Cardiac septum (tissue), 1 donor: ENCODE measurements at places on chromosomes 7 and 10. TPM values are rescaled to one million over a fixed set of nuclear protein-coding genes. Genes with fewer than 3 reads are reported as not detected.

Gene SP4
- total RNA-seq, result 6.1 TPM

Gene OPN1SW
- total RNA-seq, result not detected

Gene STEAP1B
- 0.92 TPM for total RNA-seq

Gene CTNNA3
- total RNA-seq, result 198 TPM

Gene FFAR4
- 0.08 TPM for total RNA-seq

Gene SH2B2
- total RNA-seq, result 3.1 TPM

DNA sequence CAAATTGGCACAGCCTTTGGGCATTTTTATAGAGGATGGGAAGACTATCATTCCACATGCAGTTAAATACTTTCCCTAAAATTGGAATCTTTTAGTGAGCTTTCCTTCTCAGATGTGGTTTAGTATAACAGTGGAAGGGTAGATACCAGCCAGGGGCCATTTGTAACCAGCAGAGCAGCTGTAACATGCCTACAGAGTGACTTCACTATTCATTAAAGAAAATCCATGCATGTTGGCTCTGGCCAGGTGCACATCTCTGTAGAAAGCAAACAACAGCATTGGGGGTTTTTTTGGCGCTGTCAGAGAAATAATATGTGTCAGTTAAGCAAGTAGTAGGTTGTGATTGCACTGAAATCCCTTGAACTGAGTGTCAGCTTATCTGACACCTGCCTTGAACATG lies 115.6 kb downstream of the LHFPL3 start:
- DNase-seq, result no peak

GRCh38 chr7:2018569-2019460 lies 213.9 kb downstream of the MAD1L1 start:
- DNase-seq, result peak; percentile 76

DNA sequence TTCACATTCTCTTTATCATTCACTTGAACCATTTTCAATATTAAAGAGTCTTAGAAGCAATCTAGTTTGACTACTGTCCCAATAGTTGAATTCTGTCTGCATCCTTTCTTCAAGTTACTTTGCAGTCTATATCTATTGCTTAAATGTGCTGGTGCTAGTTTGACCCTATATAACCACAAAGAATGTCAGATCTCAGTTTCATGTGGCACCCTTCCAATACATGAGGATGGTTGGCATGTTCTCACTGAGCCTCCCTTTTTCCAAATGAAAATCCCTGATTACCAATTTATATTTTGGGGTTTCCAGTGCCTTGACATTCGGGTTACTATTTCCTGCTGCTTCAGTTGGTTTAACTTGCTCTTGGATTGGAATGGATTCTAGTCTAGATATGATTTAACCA lies 292.7 kb downstream of the EXOC4 start:
- no peak for DNase-seq

GRCh38 chr7:108511939-108512338 lies 14.0 kb downstream of the PNPLA8 start:
- no peak for DNase-seq

- no peak for DNase-seq
Observed at GRCh38 chr10:26890956-26891355, 30.2 kb upstream of the ABI1 start.

GRCh38 chr7:123754271-123754871 lies 5.6 kb upstream of the WASL start:
- DNase-seq, result no peak

- DNase-seq, result no peak
Observed at GRCh38 chr10:24467136-24467535, 256.6 kb downstream of the ARHGAP21 start.

DNA sequence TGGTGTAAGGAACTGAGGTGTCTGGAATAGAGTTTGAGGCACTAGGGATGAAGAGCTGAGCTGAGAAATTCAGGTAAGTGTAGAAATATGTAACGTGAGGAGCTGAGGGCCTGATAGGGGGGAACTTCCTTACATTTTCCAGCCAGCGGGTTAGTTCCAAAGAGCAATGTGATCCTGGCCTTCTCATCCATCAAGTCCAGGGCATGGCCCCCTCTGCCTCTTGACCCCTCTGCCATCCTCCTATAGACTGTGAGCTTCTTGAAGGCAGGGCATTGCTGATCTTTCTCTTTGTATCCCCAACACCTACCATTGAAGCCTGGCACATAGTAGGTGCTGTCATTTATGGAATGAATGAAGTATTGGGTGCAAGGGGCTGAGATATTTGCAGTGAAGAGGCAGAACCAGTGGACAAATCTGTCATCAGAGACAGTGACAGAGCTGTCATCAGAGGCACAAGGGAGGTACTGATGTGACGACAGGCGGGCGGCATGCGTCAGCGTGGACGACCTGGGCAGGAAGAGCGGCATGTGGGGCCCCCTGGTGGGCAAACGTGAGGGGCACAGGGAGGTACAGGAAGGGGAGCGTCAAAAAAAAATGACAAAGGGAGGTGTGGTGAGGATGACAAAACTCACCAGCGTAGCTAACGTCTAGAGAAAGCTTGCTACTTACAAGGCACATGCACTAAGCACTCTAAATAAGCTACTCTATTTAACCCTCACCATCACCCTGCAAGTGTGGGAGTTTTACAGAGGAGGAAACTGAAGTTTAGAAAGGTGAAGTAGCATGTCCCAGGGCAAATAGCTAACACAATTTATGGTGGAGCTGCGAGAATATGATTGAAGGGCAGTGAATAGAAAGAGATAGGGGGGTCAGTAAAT lies 5.2 kb upstream of the CAMK2G start:
- DNase-seq, result peak; percentile 95

GRCh38 chr10:25758041-25758457 lies 176.0 kb upstream of the MYO3A start:
- DNase-seq, result no peak

GRCh38 chr7:39633563-39634477 lies 10.4 kb downstream of the RALA start:
- DNase-seq, result no peak

GRCh38 chr7:134018306-134018705 lies 108.8 kb upstream of the LRGUK start:
- DNase-seq, result no peak

DNA sequence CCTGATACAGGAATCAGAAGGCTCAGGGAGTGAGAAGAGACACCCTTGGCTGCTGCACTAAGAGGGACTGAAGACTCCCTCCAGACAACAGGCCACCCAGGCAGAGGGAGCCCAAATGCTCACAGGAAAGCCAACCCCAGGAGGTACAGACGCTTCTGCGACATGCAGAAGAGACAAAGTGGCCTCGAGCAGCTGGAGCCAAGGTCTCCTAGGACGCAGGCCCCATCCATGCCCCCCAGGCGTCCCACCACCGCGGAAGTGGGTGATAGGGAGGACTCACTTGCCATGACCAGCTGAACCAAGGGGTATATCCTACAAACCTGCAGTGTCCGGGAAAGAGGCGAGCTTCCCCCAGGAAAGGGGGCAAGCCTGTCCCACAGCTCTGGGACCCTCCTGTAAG lies 56.9 kb downstream of the CTBP2 start:
- DNase-seq, result peak; percentile 65

- DNase-seq, result peak; percentile 41
Observed at GRCh38 chr7:56040730-56041129, 10.5 kb downstream of the PSPH start.

DNA sequence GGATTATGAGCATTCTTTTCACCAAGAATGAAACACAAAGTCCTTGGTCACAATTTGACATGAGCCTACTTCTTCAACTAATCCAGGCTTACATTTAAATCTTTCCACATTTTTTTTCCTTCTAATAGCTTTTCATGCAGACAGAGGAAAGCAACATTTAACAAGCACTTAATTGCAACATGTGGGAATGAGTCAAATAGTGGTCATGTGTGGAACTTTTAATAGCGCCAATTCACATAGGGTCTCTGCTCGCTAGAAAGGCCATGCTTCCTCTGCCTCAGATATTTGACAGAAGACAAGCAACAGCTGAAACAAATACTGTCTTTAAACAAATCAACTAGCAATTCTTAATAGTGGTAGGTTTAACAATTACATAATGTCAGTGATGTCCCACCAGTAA lies 285.9 kb upstream of the ETV1 start:
- no peak for DNase-seq

DNA sequence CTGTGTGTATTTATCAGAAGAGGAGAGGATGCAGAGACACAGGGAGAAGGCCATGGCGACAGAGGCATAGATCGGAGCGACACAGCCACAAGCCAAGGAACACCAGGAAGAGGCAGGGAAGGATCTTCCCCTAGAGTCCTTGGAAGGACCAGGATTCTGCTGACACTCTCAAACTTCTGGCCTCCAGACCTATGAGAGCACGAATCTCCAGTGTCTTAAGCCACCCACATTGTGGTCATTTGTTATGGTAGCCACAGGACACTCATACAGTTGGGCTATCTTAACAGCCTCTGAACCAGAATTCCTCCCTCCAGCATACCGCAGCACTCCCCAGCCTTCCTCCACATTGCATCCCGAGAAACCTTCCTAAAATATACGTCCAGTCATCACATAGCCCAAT lies 367.0 kb upstream of the MGMT start:
- no peak for DNase-seq

GRCh38 chr7:43112459-43112940 lies at the start of gene HECW1:
Gene HECW1 (plus strand): TSS chr7:43112647. CDS start chr7:43243906, 131,259 bp downstream.
- DNase-seq, result no peak

- peak; percentile 81 for DNase-seq
Observed at GRCh38 chr7:107201795-107202450, 33.1 kb downstream of the HBP1 start.

DNA sequence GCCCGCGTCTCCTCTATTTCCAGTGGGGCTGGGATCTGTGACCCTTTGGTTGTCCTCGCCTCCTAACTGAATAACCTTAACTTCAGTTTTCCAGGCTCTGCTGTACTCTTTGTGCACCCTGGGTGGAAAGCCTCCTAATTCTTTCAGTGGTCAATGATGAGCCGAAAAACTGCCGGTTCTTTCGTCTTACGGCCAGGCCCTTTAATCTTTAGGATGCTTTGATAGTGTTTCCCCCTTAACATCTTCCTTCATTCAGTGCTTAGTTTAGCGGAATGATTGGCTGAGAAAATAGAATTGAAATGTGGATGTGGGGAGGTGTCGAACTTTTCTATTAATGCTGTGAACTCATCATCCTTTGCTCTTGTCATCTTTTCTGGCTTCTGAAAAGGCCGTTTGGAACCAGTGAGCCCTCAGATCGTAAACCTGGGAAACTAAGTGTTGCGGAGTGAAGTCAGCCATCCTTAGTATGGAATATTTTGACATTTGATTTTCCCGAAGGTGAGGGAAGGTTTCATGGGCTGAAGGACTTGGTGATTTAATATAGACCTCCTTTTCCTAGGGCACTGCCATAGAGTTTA lies 847 bp downstream of the GARS1 start:
- DNase-seq, result no peak

DNA sequence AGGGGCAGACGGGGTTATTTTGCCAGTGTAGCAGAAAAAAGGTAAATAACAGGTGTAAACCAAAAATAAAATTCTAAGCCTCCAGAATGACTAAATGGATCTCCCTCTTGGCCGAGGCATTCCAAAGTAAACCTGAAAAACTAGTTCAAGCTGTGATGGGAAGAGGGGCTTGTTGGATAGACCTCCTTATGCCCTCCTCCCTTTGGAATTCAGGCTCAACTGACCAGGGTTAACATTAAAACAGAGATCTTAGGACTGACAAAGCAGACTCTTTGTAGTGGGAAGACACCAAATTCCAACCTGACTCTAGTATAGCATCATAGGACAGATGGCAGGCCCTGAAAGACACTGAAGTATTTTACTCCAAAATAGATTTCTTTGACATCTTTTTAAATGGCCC lies 113.8 kb upstream of the ITGB1 start:
- no peak for DNase-seq

GRCh38 chr10:13331646-13332045 lies 16.4 kb downstream of the SEPHS1 start:
- DNase-seq, result no peak

DNA sequence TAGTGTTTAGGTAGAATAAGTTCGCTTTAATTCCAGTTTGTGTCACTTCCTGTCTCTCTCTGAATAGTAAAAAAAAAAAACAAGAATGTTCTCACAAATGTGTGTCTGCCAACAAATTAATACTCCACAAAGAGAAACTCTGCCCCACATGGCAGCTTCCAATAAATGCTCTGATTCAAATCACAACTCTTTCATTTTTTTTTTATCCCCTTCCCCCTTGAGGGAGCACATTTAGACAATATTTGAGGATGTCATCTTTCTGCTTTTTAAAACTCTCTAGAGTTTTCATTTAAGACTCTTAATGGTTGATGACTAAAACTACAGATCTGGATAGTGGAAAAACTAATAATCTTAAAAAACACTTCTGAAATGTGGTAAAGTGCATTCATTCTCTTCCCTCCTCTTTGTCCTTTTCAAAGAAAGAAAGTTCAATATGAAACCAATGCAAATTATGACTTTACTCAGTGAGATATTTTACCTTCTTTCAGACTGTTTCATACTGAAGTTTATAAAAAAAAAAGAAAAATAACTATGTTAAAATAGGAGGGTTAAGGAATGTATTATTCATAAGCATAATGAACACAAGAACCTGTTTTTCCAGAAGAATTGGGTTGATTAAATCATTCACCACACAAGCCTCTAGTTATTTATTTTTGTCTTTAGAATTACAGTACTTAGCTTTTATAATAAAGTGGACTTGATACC lies 42.3 kb downstream of the ARID5B start:
- no peak for DNase-seq

GRCh38 chr7:28225576-28225975 lies 45.0 kb upstream of the JAZF1 start:
- no peak for DNase-seq

DNA sequence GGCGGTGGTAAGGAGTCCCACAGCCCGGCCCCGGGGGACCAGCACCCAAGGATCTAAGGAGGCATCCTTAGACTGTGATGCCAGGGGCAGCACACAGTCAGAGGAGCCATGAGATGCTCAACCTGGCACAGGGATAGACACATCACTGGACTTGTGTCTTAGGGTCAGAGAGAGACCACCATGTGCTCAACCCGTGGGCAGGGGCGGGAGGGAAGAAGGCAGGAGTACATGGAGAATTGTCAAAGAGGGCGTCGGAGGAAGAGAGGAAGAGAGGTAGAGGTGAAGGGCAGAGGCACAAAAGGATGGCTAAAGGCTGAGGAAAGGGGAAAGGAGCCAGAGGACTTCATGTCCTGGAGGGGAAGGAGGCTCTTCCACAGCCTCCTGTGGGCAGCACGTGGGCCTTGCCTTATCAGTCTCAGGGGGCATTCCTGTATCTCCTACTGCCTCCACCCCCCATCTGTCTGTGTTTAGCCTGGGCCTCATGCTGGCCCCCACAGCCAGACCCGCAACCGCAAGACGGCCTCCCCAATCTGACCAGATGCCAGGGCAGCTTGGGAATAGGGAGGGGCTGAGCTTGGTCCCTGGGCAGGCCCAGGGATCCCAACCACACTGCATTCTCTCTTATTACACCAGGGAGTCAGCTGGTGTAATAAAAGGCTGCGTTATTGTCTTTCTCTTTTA lies 2.2 kb downstream of the ADCY1 start:
- DNase-seq, result peak; percentile 39

- no peak for DNase-seq
Observed at GRCh38 chr7:105826143-105826542, 50.3 kb downstream of the ATXN7L1 start.

DNA sequence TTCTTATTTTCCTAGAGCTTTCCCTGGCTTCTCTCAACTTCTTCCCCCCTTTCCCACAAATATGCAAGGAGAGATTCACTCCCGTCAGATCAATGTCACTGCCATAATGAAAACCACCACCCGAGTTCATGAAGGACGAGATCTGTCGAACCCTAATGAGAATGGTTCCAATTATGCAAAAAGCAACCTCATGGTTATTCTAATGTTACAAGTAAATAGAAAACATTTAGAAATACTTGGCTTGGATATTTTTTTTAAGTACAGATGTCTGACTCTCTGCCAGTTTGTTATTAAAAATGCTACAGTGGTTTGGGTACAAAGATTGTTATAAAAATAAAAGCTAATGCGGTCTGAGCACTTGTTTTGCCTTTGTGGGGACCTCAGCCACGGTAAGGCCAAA lies 25.9 kb upstream of the EMX2 start:
- no peak for DNase-seq

- DNase-seq, result no peak
Observed at GRCh38 chr10:117590101-117590875, 47.7 kb downstream of the EMX2 start.
